Ascending aorta (tissue), 2 donors: ENCODE measurements at places on chromosomes 2 and 18.

DNA sequence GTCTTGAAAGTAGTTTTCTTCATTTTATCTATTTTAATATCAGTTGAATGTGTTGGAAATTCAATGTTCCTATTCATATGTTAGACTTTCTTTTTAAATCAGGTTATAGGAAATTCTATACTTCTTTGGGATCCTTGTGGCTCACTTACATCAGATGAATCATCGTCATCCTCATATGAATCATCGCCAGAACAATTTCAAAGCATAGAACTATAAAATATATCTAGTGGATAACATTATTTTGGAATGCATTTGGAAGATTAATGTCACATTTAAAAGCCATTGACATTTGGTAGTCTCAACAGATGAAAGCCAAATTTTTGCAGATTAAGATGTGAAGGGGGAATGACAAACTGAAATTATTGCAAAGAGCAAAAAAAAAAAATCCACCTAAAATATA, 94.1 kb downstream of the FAM161A start:
- H3K4me1 ChIP-seq = no peaks in the 10 kb centered on the region
- no peaks in the 10 kb centered on the region for H3K27me3 ChIP-seq
- H3K36me3 ChIP-seq = no peaks in the 10 kb centered on the region
- H3K27ac ChIP-seq = no peak overlapping the region
- no peak overlapping the region for H3K4me3 ChIP-seq
- DNase-seq = no peak

DNA sequence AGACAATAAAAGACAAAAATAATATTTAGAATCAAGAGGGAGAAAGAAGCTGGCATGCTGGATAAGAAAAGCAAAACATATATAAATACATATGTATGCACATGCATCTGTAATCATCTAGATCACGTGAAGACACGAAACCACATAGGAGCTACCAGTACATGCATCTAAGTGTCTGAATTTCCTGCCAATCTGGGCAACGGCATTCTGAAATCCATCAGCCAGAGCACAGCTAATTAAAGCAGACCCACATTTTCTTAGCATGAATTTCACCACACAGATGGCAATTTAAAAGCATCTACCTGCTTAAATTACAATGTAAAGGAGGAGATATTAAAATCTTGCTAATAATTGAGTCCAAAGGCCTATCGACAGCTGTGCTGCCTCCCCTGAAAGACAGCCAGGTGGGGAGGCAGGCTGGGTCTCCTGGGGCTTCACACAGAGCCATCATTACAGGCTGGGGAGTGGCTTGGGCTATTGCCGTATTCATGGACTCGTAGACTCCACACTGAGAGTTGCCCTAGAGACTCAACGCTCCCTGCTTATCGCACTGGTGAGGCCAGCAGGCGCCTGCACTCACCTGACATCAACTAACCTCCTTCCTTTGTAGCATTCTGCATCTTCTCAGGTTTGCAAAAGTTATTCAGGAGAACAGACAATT, 272.5 kb upstream of the PXDN start:
- H3K36me3 ChIP-seq = no peaks in the 10 kb centered on the region
- peaks cover 14% of the 10 kb centered on the region for H3K4me1 ChIP-seq
- no peak for DNase-seq
- no peak overlapping the region for H3K4me3 ChIP-seq
- H3K27me3 ChIP-seq = no peaks in the 10 kb centered on the region

DNA sequence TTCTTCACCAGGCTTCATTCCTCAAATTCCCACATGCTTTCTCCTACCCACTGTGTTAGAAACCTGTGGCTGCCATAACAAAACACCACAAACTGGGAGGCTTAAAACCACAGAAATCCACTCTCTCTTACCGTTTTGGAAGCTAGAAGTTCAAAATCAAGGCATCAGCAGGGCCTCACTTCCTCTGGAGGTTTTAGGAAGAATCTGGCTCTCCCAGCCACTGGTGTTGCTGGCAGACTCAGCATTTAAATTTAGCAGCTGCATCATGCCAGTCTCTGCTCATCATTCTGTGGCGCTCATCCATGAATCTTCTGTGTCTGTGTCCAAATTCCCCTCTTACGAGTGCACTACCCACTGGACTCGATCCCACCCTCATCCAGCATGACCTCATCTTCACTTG, 248.5 kb downstream of the ZNF516 start:
- no peak overlapping the region for H3K4me3 ChIP-seq
- no peaks in the 10 kb centered on the region for H3K27me3 ChIP-seq
- H3K27ac ChIP-seq = no peak overlapping the region
- no peaks in the 10 kb centered on the region for H3K36me3 ChIP-seq

DNA sequence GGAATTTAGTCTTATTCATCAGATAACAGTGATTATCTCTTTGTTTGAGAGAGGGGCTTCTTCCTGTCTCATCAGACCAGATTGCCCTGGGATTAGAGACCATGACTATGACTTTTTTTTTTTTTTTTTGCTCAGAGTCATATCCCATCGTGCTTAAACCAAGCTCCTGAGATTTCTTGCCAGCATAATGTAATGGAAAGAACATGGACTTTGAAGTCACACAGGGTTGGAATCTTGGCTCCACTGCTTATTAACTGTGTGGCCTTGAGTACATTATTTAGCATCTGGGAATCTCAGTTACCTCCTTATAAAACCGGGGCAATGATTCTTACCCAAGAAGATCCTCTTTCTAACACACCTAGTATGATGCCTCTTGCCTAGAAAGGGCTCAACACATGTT, 268.3 kb downstream of the DYSF start:
- H3K4me3 ChIP-seq = no peak overlapping the region
- peaks cover 27% of the 10 kb centered on the region for H3K4me1 ChIP-seq
- H3K36me3 ChIP-seq = no peaks in the 10 kb centered on the region
- DNase-seq = peak; percentile 65
- peak overlapping the region; percentile 91 for H3K27ac ChIP-seq
